H54 (cell line): ENCODE measurements at places on chromosomes 6 and 20.
A peak's percentile ranks its signal among the peaks of the same experiment; 100 is the strongest.

DNA sequence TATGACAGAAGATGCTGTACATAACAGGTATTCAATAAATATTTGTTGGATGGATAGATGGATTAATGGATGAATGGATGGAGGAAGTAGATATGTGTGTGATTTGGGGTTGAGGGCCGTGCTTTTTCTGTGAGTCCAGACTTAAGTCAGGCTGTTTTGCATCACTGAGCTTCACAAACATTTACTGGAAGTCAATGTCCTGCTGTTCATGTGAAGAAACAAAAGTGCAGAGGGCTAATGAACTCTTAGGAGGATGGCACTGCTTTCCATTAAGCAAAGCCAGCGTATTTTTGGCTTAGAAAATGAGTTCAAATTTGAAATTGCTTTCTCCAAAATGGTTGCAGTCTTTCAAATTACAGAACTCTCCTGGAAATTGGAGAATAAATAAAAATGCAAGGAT is 260.6 kb upstream of the SASH1 start:
- no peak for DNase-seq

DNA sequence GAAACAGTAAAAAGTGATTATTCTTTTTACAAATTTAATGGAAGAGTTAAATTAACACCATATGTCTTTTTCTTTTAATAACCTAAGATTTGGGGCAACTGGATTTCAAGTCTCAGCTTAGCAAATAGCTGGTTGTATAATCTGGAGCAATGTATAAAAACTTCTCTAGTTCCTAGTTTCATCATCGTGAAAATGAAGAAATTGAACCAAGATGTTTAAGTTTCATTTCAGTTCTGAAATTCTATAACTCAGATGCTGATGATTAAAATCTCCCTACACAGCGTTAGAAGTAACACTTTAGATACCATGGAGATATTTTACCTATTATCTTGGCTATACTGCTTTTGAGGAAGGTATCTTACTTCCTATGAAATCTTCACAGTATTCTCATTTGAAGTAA is 252.0 kb downstream of the KIF16B start:
- DNase-seq, result no peak

- DNase-seq, result no peak
Observed at GRCh38 chr6:14501240-14501639, 383.7 kb downstream of the CD83 start.

DNA sequence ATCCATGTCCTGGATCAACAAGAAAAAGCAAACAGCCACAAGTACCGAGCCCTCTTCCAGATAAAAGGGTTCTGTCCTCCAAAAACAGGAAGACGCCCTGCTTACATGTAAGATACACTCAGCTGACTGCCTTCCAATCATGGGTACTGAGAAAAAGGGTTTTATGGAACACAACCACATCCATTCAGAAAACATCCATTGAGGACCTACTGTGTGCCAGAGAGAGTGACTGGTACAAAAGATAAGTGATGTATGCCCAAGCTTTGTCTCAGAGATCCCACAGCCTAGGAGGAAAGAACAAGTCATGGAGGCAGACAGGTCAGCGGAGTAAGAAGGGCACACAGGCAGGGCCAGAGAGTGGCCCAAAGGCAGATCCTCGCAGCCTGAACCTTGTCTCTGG is 94.8 kb upstream of the SSTR4 start:
- no peak for DNase-seq

DNA sequence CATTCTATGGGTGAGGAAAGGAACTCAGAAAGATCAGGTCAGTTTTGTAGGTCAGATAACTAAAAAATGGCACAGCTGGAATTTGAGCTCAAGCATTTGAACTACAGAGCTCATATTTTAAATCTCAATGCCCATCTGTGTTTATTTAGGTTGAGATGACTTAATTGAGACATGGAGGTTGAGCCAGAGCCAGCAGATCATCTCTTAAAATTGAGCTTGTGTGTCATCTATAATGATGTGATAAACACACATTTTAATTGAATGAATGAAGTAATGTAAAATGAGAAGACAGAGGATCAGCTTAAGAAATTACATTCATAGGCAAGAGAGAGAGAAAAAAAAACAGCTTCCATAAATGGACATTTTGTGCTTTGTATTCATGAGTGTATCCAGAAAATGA is 3.7 kb downstream of the MANEA start:
- no peak for DNase-seq

GRCh38 chr6:1624058-1624850 is 14.5 kb downstream of the FOXC1 start:
- no peak for DNase-seq

DNA sequence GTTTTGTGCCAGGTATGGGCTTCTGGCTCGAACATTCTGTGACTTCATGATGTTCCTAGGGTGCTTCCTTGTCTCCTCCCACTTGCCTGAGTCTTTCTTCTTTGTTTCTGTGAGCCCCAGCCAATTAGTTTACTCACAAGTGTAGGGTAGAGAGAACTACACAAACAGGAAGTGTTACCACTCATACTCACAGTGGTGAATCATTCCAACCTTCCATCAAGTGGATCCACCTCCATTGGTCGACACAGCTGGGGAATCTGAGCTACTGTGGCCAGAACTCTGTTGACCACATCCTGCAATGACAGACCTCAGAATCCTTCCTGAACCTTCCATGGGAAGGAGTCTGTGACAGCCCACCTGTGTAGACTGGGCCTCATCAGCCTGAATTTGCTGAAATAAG is 76.8 kb downstream of the UNC5CL start:
- peak; percentile 59 for DNase-seq

GRCh38 chr6:148534871-148535270 is 192.2 kb downstream of the SASH1 start:
- DNase-seq, result no peak

DNA sequence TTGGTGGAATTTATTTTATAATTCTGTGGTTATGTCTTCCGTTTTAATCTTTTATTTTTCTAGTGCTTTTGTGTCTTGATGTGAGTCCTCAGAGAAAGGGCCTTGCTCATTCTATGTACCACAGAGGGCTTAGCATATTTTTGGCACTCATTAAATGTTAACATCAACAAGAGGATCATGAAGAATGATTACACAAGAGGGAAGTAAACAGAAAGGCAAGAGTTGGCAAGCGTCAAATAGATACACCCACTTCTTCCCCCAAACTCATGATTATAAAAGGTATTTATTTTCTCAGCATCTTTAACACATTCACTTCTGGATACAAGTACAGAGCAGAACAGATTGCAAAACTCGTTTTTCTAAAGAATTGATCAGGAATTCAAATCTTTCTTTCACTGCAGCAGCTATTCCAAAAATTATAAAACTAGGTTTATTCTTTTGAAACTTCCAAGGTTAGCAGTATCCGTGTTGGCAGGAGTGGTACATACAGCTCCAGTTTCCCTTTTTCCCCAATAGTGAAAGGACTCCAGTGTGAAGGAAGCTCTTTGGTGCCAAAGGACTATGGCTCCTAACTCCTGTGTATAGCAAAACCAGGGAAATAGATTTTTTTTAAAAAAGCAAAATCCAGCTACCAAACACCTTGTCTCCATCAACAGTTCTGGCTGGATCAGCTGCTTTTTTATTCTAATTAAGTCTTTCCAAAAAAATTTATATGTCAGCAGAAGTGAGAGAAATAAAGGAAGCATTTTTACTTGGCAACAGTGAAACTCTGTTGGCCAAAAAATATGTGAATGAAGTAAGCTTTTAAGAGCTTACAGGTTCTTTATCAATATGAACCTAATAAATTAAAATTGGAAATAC is 221.9 kb downstream of the ADGRG6 start:
- DNase-seq, result no peak

DNA sequence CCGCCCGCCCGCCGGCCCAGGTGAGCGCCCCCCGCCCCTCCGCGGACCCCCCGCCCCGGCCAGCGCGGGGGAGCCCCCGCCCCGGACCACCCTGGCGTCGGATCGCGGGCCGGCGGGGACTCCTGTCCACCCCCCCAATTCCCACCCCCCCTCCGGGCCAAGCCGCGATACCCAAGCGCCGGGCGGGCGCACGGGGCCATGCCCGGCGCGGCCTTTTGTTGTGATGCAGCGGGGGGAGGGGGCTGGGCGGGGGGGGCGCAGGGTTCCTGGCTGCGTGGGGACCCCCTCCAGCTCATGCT is 245 bp downstream of the SRC start:
- DNase-seq, result no peak

- no peak for DNase-seq
Observed at GRCh38 chr6:168089186-168090063, 10.4 kb upstream of the FRMD1 start.

- no peak for DNase-seq
Observed at GRCh38 chr6:35736982-35737412, at the start of gene ARMC12. TSS of gene ARMC12 (plus strand) at chr6:35737032. CDS start at chr6:35737109, 77 bp downstream.

DNA sequence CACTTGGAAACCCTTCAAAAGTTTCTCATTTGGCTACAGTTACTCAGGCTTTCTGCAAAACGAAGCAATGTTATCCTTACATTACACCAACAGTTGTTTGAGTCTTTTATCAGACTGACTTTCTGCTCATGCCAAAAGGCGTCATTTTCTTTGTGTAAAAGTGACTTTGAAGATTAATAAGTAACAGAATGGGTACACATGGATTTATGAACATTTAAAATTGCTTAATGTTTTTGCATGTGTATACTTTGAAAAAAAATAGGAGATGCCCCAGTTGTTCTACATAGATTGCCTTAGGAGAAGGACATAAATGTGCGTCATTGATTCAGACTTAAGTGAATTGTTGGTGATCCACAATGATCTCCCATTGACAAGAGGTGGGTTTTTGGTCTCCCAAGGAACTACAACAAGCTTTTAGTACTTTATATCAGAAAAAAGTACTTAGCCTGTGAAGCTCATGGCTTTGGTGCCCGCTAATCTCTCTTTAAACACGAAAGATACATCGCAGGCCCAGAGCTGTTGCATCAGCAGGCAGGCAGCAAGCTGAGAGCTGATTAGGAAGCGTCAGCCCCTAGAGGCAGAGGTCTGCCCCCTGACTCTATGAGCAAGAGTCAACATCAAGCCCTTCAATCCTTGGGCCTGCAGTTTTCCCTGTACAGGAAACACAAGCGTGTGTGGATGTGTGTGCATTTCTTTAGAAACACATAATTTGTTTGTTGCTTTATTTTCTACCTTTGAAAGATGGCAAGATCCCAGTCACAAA is 45.9 kb downstream of the SLC22A3 start:
- no peak for DNase-seq

DNA sequence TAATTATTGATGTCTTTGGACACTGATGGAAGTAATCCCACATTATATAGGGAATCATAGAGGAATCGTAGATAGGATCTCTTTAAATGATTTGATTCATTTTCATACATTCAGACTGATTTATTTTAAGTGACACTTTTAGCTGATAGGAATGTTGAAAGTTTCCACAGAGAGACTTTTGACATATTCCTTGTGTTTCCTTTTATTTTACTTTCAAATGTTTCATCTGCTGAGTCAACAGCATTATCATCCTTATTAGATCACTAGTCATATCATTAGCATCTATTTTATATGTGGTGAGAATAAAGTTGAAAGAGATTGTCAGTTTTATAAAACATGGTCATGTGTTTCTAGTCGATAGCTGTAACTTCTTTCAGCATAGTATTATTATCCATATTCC is 13.4 kb downstream of the DCBLD1 start:
- no peak for DNase-seq

DNA sequence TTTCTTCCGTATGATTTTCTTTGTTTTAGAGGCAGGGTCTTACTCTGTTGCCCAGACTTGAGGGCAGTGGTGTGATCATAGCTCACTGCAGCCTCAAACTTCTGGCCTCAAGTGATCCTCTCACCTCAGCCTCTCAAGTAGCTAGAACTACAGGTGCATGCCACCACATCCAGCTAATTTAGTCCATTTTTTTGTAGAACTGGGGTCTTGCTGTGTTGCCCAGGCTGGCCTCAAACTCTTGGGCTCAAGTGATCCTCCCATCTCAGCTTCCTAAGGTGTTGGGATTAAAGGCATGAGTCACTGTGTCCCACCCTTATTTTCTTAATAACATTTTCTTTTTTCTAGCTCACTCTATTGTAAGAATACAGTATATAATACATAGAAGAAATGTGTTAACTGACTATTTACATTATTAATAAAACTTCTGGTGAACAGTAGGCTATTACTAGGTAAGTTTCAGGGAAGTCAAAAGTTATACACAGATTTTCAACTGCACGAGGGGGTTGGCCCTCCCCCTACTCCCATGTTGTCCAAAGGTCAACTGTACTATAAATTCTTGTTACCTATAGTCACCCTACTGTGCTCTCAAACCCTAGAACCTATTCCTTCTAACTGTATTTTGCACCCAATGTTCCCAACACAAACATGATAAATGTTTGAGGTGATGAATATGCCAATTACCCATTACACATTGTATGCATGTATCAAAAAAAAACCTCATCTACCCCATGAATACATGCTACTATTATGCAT is 56.3 kb downstream of the PXDC1 start:
- no peak for DNase-seq

DNA sequence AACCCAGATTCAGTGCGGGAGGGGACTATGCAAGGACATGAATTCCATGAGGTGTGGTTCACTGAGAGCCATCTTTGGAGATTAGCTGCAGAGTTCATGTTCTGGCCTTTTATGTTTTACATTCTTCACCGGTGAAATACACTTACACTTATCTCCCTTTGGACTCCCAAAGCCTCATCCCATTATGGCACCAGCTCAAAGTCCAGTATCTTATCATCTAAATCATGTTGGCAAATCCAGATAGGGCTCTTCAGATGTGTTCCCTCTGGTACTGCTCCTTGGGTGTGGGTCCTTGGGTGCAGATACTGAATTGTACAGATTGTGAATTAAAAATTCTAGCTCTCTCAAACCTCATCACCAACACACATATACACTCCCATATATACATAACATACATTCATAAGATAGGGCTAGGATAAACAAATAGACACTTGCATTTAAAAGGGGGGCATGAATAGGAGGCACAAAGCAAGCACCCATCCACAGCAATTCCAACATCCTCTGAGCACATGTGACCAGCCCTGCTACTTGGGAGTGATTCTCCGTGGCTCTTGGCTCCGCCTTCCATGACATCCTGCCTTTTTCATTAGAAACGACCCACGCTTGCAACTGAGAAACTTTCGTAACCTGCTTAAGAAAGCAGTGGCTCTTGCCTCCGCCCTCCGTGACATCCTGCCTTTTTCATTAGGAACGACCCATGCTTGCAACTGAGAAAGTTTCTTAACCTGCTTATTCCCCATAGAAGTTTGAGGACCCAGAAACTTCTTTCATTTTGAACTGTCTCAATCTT is 53.6 kb upstream of the LRRC1 start:
- no peak for DNase-seq

DNA sequence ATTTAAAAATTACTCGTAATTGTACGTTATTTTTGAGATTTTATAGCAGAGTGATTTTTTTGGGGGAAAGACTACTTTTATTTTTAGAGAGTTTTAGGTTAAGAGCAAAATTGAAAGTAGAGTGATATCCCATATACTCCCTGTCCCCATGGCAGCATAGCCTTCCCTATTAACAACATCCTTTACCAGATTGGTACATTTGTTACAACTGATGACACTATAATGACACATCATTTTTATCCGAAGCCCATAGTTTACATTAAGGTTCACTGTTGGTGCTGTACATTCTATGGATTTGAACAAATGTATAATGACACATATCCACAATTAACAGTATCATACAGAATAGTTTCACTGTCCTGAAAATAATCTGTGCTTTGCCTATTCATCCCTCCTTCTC is 1126.4 kb upstream of the CITED2 start:
- DNase-seq, result no peak
